ENCODE measurements at places on chromosomes 12 and 14.

- DNase-seq, result no peak
These were observed 6.0 kb upstream of the CIROP start for GRCh38 chr14:23110579-23111365.

DNA sequence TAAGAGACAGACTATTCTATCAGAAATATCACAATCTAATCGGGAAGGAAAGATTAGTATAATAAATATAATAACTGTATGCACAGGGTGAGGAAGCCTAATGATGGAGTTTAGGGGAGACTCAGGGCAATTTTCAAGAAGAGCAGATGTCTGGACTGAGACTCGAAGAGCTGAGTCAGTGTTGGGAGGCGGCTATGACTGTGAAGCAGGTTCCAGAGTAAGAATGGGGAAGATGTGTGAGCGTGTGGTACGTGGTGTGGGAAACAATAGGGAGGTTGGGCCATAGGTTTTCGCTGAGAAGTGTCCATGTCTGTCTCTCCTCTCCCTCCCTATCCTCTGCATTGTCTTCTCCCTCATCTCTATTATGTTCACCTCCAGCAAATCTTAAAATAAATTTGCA is 85.6 kb downstream of the LMO3 start:
- no peak for DNase-seq

GRCh38 chr12:117098361-117099217 is 627 bp downstream of the TESC start:
- no peak for DNase-seq

GRCh38 chr14:72613231-72613974 is 280.5 kb downstream of the DPF3 start:
- DNase-seq, result no peak

DNA sequence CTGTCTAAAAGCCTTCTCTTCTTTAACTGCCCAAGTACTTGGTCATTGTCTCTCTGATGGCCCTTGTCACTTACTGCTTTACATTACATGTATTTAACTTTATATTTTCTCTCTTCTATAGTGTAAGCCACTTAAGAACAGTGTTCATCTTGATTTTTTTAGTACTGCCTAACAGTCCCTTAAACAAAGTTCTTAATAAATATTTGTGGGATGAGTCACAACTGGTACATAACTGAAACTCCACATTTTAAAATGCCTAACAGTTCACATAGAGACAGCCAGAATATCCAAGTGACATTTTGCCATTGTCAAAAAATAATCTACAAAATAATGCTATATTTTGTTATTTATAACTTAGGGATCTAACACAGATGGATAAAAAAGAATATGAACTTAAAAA is 146.6 kb downstream of the STXBP6 start:
- peak; percentile 2 for DNase-seq

GRCh38 chr14:54600717-54601109 is 33.8 kb downstream of the SAMD4A start:
- DNase-seq, result no peak

GRCh38 chr12:80721326-80721725 is 4.6 kb downstream of the MYF5 start:
- no peak for DNase-seq

DNA sequence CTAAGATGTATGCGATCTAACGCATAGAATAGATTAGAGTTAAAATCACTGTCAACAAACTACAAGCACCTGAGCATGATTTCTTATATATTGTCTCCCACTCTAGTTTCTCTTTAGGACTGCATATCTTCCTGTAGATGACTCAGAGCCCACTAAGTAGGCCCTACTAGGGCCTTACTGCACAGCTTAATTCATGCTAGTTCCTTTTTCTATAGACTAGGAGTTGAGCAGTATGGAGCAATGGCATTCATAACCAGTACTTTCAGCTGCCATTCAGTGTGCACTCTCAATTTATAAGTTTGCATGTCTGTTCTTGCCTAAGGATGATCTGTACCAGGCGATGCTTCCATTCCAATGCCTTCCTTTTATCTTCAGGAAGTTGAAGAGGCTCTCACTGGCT is 103.5 kb downstream of the METTL25 start:
- DNase-seq, result no peak

- peak; percentile 2 for DNase-seq
These were observed 42.7 kb upstream of the NID2 start for GRCh38 chr14:52111583-52111982.

- no peak for DNase-seq
These were observed 178.8 kb downstream of the EXOC5 start for GRCh38 chr14:57089901-57090300.

- no peak for DNase-seq
These were observed 14.3 kb upstream of the DYNC1H1 start for GRCh38 chr14:101950100-101950499.

- no peak for DNase-seq
These were observed 1244.9 kb upstream of the SEL1L start for GRCh38 chr14:82778601-82779000.

DNA sequence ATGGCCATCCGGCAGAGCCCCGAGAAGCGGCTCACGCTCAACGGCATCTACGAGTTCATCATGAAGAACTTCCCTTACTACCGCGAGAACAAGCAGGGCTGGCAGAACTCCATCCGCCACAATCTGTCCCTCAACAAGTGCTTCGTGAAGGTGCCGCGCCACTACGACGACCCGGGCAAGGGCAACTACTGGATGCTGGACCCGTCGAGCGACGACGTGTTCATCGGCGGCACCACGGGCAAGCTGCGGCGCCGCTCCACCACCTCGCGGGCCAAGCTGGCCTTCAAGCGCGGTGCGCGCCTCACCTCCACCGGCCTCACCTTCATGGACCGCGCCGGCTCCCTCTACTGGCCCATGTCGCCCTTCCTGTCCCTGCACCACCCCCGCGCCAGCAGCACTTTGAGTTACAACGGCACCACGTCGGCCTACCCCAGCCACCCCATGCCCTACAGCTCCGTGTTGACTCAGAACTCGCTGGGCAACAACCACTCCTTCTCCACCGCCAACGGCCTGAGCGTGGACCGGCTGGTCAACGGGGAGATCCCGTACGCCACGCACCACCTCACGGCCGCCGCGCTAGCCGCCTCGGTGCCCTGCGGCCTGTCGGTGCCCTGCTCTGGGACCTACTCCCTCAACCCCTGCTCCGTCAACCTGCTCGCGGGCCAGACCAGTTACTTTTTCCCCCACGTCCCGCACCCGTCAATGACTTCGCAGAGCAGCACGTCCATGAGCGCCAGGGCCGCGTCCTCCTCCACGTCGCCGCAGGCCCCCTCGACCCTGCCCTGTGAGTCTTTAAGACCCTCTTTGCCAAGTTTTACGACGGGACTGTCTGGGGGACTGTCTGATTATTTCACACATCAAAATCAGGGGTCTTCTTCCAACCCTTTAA is 1.5 kb downstream of the FOXG1 start:
- no peak for DNase-seq

DNA sequence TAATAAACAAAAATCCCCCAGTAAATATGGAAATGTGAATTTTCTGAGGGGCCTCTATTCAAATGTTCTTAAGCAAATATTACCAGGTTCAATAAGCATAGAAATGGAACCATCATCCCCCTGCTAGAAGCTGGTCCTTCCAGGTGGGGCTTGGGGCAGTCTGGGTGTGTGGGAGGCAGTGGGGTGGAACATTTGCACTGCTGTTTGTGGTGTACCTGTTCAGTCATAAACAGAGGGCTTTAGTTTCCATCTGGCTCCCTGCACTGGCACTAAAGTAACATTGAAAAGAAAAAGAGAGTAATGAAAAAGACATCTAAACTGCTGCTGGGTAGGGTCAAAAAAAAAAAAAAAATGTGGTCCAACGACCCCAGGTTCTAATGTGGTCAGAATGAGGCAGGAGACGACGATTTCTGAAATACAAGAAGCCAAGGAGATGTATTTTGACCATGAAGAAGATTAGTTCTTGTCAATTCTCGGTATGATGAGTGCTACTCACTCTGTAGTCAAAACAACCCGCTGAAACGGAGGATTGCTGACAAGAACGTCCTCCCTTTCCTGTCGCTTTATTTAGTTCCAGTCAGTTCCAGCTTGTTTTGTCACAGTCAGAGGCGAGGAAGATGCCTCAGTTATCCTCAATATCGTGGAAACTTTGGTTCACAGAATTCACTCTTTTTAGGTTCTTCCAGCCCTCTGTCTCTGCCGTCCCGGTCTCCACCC is 44.2 kb upstream of the MANSC4 start:
- no peak for DNase-seq
